ENCODE measurements at places on chromosomes 2 and 18. TPM values are rescaled to one million over a fixed set of nuclear protein-coding genes. Genes with fewer than 3 reads are reported as not detected.

DNA sequence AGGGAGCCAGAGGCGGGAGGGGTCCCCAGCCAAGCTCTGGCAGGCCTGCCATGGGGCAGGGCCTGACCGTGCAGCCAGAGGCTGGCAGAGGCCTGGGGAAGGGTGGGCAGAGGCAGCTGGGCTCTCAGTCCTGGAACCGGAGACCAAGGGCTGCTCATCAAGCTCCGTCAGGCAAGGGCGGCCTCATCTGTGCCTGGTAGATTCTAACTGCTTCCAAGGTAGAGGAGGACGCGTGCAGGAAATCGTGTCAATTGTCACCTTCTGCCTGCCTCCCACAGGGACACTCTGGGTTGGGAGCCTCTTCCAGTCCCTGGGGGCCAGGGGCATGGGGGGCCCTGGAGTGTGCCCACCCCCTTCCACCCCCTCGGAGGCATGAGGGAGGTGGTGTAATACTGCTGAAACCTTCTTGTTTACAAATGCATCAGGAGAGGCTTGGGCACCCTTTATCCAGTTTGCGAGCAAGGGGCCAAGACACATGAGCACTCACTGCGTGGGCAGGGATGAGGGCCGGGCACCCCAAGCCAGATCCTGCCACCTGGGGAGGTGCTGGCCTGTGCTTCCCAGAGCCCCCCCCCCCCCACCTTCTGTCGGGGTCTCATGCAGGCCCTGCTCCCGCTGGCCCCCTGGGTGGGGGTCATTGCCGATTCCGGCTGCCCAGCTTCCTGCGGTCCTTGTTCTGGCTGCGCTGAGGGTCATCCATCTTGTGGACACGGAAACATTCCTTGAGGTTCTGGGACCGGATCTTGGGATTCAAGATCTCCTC, 9.0 kb downstream of the SNORC start:
- DNase-seq = no peak

- DNase-seq = no peak
These were observed 88.9 kb downstream of the TTN start for GRCh38 chr2:178718283-178718682.

DNA sequence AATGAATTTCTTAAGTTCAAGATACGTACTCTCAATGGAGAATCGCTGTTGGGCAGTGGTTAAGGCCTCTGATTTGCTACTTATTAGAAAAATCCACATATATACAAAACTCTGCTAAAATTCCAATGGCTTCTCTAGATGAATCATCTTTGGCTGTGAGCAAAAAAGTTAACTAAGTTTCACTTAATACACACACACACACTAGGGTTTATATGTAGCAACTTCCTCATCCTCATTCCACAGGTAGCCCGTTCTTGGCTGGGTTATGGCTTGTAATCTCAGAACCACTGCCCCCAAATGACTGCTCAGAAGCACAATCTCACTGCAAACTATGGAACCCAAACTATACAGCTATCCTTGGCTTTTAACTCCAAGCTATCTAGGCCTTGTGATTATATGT, 99.7 kb downstream of the SMAD2 start:
- DNase-seq = no peak

- no peak for DNase-seq
These were observed 57.6 kb upstream of the RNF152 start for GRCh38 chr18:61950371-61950770.

FAHD2B gene
- 33.3 TPM for total RNA-seq
